ENCODE measurements at places on chromosomes 3 and 15.

DNA sequence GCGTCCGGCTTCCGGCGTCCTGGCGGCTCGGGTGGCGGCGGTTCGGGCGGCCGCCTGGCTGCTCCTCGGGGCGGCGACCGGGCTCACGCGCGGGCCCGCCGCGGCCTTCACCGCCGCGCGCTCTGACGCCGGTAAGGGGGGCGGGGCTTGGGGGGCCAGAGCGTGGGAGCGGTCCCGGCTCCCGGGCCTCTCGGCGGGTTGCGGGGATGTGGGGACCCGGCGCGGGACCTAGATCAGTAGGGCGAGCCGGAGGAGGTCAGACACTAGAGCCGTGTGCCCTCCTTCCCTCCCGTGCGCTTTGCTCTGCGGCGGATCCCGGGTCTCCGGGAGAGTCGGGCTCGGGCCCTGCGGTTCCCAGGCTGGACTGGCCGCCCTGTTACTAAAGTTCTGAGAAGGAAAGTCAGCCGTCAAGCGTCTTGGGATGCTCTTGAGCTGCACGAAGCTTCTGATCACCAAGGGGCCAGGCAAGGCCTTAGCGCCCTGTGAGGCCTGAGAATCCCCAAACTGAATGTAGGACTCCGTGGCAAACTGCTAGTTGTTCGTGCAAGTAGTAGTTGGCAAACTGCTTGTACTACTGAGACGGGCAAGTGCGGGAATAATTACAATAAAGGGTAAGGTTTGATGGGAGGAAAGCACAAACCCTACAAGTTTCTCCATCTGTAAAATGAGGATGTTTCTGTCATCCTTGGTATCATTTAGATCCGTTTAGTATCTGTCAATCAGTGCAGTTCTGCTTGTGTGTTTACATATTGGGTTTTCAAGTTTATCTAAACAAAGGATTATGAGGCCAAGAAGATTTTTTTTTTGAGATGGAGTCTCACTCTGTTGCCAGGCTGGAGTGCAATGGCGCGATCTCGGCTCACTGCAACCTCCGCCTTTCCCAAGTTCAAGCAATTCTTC, 587 bp downstream of the PIGX start:
- DNase-seq: peak; percentile 62

DNA sequence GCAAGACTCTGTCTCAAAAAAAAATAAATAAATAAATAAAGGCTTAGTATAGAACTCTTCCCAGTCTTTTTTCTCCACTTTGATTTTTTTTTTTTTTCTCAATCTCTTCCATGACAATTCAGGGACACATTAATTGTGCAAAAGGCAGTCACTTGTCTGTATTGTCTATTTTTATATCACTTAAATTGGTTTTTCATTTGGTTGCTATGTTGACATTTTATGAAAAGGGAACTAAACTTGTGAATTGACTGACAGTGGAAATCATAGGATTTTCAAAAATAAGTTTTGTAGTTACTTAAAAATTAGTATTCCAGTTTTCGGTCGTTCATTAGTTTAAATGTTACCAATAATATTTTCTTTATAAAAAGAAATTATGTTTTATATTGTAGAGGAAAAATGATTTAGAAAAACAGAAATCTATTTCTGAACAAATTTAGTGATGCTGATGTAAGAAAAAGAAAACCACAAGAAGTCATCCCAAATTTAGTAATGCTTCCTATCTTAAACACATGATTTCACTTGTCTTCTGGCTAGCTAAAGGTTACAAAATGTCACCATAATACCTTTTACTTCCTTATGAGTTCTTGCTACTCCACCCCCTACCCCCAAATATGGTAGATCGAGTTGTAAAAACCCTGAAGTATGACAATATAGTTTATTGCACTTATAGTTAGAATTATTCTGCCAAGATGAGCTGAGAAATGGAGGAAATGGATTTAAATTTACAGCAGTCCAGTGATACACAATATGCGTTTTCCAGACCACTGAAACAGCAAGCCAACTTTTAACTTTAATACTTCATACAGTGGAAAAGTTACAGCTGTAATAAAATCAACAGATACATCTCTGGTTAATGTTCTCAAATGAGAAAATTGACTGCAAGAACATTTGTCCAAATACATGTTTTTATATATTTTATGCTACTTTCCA, 37.0 kb downstream of the PPARG start:
- DNase-seq: no peak

DNA sequence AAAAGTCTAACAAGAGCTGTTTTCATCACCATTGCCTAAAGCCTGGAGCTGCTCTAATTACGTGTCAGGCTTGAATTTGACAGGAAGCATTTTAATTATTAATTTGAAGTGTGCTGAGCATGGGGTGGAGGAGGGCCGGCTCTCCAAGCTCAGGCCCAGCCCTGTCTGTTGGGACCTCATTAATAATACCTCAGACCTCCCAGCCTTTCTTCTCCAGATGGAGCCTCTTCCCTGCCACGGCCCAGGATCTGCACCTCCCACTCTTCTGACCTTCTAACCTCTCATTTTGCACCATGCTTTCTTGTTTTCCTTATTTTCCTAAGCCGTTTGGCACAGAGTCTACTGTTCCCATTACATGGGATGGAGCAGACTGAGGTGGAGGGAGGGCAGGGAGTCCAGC, 30.0 kb downstream of the INSYN1 start:
- no peak for DNase-seq

DNA sequence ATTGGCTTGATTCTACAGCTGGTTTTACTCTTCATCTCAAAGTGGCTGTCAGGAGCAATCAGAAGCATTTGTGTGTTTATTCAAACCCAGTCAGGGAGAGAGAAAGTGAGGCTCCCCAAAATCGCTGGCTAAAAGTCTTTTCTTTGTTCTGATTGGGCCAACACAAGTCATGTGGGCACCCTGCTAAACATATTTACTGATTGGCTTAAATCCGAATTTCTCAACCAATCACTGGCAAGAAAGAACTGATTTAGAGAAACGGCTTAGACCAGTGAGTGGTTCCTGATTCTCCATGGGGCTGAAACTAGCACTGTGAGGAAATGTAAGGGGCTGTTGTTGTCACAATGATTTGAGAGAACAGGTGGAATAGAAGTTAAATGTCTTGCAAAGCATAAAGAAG, 98.9 kb upstream of the PDZRN3 start:
- DNase-seq: no peak

DNA sequence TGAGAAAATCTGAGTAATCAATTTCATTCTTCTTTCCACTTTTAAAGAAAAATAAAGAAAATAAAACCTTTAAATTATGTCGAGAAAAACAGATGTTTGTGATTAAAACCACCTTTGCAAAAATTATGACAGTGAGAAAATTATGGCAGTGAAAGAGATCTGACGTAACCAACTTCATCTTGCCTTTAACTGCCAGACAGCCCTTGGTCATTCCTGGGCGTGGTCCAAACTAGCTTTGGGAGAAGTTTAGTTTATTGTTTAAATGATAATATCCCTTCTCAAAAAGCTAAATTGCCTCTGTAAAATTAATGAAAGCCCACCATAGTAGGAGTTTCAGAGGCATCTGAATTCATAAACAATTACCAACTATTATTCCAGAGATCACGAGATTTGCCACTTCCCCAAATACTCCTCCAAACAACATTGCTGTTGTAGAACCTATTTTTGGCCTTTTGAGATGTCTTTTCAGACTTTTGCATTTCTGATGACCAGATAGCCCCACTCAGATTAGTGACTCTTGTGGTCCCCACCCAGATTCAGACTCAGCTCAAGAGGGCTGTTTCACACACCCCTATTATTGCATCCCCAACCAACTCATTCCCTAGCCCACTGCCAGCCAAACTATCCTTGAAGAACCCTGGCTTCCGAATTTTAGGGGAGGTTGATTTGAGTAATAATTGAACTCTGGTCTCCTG, 664.4 kb upstream of the CBLB start:
- DNase-seq: no peak

DNA sequence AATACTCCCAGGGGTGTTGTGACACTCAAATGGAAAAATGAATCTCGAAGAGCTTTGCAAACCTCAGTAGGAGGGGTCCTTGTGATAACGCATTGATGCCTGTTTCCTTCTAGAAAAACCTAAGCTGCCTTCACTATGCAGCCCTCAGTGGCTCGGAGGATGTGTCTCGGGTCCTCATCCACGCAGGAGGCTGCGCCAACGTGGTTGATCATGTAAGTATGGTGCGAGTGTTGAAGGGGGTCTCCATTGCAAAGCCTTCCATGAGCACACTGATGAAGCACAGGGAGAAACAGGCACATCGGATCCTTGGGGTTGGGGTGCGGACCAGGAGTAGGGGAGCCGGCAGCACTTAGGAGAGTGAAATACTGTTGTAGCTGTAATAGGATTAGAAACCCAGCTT, 22.3 kb downstream of the ANKDD1A start:
- DNase-seq: no peak

GRCh38 chr3:2099028-2099671, 484 bp downstream of the CNTN4 start:
- DNase-seq: no peak

DNA sequence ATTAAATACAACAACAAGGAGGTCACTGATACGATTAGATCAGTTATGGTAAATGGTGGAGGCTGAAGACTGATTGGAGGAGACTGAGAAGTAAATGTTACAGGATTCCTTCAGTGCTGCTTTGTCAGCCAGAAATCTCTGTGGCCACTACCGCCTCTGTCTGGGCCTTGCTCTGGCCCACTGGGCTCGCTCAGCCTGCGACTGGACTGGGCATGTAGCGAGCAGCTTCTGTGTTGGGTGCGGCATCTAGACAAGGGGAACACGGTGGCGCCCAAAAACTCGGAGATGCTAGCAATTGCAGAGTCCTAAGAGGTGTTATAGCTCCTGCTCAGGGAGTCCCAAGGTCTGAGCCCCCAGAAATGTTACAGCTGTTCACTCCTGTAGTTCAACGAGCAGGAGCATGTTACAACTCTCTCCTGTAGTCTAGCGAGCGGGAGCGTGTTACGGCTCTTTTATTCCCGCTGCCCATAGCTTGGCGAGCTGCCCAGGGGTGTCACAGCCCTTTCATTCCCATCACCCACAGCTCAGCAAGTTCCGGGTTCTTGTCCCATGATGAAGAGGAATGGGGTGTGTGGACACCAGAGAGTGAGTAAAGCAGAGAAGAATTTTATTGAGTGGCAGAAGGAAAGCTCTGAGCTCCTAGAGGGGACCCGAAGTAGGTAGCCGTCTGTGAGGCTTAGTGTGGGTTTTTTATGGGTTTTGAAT, 24.7 kb downstream of the SLC15A2 start:
- DNase-seq: no peak

DNA sequence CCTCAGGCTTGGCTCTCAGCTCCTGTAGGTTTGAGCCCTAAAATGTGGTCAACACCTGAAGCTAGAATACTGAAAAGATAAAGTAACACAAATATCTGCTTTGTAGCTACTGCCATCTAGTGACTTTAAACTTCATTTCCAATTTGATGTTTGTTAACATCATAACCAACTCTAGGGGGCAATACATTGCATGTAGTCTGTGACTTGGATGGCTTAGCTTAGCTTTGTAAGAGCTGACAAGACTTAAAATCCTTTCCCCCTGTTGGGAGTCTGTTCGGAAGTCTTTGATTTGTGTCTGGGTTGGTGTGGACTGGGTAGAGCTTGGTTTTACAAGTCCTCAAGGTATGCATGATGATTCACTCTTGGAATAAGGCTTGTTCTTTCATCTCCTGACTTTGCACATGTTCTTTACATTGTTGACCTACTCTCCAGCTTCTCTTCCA, 51.7 kb downstream of the SCN11A start:
- DNase-seq: no peak

- no peak for DNase-seq
Measured at GRCh38 chr15:38844736-38845135, 280.1 kb upstream of the RASGRP1 start.

DNA sequence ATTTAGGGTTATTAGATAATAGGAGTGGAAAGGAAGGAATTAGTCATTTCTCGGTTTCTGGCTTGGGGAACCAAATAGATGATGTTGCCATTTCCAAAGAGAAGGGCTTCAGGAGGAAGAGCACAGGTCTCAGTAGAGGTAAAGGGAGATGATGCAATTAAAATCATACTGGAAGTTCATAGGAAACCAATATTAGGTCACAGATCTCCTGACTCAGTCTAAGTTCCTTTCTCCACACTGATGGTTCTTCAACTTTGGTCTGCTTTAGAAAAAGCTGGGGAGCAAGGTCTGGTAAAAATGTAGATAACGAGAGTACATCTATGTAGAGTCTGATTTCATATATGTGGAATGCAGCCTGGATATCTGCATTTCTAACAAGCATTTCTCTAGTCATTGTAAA, 130.9 kb downstream of the POLQ start:
- DNase-seq: no peak

GRCh38 chr3:81695302-81695701, 66.1 kb downstream of the GBE1 start:
- DNase-seq: no peak

DNA sequence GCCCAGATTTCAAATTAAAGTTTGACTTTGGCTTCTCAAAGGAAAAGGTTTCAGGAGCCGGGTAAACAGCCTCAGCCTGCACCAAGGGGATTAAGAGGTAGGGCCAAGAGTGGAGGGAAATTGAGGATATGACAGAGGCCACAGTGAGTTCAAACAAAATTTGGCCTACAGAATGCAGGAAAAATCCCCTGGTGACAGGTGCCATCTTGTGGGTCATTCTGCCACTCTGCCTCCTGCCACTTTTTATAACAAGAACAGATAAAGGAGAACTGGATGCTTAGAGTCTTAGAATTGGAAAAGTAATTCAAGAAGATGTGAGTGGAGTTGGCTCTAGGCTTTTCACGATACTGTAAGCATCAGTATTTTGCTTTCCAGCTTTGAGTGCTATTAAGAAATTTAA, 253.2 kb downstream of the NR2F2 start:
- no peak for DNase-seq

- no peak for DNase-seq
Measured at GRCh38 chr3:21620511-21621155, 130.4 kb downstream of the ZNF385D start.

DNA sequence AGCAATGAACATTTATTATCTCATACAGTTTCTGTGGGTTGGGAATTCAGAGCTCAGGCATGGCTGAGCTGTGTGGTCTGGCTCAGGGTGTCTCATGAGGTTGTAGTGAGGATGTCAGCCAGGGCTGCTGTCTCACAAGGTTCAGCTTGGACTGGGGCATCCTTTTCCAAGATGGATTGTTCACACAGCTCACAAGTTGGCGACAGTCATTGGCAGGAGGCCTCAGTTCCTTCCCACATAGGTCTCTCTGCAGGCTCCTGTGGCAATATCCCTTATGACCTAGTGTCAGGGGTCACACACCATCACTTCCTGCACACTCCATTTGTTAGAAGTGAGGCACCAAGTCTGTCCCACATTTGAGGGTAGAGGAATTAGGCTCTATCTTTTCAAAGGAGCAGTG, 56.0 kb downstream of the RPLP1 start:
- DNase-seq: no peak

DNA sequence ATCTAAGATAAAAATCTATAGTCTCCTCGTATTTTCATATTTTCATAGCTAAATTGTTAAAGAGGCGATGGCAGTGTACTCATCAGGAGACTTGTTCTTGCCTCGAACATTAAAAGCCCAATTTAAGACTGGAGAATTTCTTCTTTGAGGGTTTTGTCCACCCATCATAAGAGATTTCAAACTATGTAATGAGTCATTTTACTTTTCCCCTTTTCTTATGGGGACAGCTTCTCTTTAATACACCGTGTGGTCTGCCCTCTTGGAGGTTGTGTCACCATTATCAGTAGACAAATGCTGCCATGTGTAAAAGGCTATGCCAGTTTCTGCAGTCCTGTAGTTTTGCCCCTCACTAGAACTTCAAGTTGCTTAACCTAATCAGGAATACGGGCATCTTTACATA, 16.9 kb downstream of the TGFBR2 start:
- no peak for DNase-seq

GRCh38 chr3:130850843-130851242, 43.0 kb upstream of the ATP2C1 start:
- no peak for DNase-seq

GRCh38 chr3:128074851-128075521, 22.7 kb downstream of the SEC61A1 start:
- no peak for DNase-seq

GRCh38 chr15:60683156-60683555, 204.2 kb upstream of the ICE2 start:
- no peak for DNase-seq
